ENCODE measurements at places on chromosomes 7 and 10.

DNA sequence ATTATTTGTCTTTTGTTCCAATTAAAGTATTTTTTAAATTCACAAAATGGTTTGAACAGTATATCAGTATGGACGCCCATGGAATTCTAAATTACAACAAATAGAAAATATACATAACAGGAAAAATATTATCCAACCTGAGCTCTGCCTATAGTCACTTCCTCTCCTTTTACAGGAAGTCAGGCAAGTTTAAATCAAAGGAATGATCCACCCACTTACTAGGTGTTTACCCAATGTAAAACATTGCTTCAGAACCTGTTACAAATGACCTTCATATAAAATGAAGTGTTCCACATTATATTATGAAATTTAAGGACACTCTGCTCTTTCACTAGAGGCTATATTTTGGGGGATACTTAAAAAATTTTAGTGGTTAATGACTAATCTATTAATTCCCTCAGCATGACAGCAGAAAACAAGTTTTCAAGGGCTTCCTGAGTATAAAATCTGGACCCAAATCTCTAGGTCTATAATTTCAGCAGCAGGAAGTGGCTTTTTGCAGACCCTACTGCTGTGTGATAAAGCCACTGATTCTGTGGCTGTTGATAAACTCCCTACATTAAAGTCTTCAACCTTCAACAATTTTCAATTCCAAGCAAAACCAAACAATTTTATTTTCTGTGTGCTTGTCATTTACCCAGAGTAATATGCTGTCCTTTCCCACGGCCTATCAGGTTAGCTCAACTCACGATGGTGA, 722.6 kb downstream of the GATA3 start:
- no peak for DNase-seq

- no peak for DNase-seq
Measured at GRCh38 chr10:11824825-11825224, 1.7 kb downstream of the PROSER2 start.

DNA sequence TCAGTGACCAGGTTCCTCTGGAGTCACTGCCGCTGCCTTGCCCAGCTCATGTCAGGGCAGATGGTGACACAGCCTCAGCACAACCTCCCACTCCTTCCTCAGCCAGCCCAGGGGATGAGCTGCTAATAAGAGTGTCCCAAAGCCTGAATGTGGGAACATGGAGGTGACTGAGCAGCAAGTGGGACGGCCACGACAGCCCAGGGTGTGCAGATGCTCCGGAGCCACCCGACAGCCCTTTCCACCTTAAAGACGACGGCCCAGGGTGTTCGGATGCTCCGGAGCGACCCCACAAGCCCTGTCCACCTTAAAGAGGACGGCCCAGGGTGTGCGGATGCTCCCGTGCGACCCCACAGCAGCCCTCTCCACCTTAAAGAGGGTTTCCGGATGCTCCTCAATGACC, 89.2 kb downstream of the DIP2C start:
- DNase-seq = no peak

DNA sequence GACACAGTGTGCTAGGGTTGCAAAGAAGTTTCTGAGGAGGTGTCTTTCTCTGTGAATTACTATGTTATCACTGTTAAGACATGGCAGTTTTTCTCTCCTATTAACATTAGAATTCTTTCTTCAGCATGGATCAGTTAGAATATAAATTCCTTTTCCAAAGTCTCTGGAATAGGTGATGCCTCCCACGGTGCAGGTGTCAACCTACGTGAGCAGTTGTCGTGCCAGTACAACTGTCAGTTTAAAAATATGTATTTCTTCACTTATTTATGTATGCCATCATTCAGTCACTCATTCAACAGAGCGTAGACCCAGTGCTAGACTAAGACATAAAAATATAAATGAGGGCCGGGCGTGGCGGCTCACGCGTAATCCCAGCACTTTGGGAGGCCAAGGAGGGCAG, 83.5 kb downstream of the TACC2 start:
- DNase-seq = no peak

GRCh38 chr10:28186887-28187578, 115.8 kb downstream of the MPP7 start:
- DNase-seq = no peak

DNA sequence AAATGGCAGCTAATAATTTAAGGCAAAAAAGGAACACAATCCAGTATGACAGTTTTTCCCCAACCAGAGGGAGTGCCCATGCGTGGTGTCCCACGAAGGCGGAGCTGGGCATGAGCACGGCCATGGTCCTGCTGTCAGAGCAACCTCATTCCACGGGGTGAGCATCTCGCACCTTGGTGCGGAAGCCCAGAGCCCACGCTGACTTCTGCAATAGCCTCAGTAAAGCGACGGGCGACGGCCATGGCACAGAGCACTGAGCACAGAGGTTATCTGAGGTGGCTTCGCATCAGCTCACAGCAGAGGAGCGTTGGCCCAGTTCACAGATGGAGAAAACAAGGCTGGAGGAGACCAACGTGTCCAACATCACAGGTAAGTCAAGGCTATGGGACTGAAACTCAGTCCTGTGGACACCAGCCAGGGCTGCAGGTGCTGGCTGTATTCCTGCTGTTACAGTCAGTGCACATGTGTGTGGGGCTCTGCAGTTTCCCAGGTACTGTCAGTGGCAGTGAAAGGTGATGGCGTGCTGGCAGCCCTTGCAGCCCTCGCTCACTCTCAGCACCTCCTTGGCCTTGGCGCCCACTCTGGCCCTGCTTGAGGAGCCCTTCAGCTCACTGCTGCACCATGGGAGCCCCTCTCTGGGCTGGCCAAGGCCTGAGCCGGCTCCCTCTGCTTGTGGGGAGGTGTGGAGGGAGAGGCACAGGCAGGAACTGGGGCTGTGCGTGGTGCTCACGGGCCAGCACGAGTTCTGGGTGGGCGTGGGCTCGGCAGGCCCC, 525.6 kb downstream of the PTPRN2 start:
- no peak for DNase-seq

DNA sequence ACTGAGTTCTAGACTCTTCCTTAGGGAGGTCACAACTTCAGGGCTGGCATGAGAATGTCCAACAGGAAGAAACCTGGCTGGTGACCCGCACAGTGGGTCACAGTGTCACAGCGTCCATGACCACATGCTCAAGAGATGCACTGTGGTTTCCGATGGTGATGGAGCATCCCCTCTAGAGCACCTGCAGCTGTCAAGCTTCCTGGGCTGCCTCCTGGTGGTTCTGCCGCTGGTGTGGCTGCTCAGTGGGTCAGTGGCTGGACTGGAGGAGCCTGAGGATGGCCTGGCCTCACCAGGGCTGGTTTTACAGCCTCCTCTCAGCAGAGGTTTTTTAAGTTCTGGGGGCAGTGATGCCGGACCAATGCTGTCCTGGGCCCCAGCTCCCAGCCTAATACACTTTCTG, 149.3 kb downstream of the SH3PXD2A start:
- DNase-seq = no peak

GRCh38 chr7:305410-306151, 15.6 kb downstream of the FOXL3 start:
- DNase-seq = no peak
